HT1080 (cell line): ENCODE measurements at places on chromosomes 12 and 14. TPM values are rescaled to one million over a fixed set of nuclear protein-coding genes. Genes with fewer than 3 reads are reported as not detected.

Gene DPY19L2
- total RNA-seq, result 1.7 and 2.4 TPM in 2 replicates

Gene PCNX1
- total RNA-seq, result 27.7 and 28.4 TPM in 2 replicates

Gene ADCY6
- 14.5 and 15.6 TPM in 2 replicates for total RNA-seq

DNA sequence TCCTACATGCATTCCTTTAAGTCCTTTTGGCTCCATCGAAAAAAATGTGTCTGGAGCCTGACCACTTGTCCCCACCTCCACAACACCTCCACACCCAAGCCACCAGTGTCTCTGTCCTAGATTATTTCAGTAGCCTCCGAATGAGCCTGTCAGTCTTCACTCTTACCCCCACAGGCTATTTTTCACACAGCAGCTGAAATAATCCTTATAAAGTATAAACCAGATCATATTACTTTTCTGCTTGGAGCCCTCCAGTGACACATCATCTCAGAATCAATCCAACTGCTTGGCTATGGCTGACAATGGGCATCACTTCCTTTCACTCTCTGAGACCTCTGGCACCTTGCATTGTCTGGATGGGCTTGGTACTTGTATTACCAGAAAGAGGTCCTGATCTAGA, 44.9 kb downstream of the BBS10 start:
- peak; percentile 66 for DNase-seq

DNA sequence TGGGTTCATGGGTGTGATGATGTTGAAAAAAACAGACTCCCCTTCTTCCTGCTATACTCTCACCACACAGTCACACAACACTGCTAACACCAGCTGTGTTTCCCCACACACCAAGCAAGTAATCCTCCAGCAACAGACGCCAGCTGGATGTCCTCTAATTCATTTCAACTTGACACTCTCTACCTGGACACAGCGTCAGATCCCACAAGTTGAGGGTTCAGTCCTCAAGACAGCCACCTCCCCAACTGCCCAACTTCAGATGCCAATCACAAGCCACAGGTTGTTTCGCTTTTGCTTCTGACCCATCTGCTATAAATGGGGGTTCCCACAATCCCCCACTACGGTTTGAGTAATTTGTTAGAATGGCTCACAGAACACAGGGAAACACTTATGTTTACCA, 49.3 kb downstream of the TMEM30B start:
- DNase-seq, result no peak

GRCh38 chr14:52735921-52736489, 6.0 kb downstream of the STYX start:
- DNase-seq, result no peak

DNA sequence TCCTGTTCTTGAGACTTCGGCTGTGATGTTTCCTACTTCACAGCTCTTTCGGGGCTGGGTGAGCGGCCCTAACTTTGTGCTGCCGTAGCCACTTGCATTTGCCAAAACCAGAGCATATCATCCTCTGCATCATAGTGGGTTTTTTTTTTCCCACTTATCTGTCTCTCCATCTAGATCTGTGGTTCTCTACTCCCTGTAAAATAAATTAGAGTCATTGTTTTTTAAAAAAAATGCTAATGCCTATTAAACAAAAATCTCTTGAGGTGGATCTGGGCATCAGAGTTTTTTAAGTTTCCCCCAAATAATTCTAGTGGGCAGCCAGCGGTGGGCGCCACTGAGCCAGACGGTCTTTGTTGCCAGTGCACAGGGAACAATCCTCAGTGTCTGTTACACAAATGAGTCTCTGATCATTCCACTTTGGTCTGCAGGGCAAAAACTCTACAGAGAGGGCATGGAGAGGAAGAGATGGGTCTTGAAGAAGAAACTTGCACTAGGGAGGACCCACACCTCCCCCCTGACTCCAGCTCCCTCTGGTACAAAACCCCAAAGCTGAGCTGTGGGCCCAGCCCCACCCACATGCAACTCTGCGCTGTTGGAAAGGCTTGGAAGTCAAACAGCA, 62.4 kb upstream of the BCL2L14 start:
- peak; percentile 29 for DNase-seq

- DNase-seq, result no peak
Observed at GRCh38 chr12:114631242-114631641, 52.7 kb downstream of the TBX3 start.

DNA sequence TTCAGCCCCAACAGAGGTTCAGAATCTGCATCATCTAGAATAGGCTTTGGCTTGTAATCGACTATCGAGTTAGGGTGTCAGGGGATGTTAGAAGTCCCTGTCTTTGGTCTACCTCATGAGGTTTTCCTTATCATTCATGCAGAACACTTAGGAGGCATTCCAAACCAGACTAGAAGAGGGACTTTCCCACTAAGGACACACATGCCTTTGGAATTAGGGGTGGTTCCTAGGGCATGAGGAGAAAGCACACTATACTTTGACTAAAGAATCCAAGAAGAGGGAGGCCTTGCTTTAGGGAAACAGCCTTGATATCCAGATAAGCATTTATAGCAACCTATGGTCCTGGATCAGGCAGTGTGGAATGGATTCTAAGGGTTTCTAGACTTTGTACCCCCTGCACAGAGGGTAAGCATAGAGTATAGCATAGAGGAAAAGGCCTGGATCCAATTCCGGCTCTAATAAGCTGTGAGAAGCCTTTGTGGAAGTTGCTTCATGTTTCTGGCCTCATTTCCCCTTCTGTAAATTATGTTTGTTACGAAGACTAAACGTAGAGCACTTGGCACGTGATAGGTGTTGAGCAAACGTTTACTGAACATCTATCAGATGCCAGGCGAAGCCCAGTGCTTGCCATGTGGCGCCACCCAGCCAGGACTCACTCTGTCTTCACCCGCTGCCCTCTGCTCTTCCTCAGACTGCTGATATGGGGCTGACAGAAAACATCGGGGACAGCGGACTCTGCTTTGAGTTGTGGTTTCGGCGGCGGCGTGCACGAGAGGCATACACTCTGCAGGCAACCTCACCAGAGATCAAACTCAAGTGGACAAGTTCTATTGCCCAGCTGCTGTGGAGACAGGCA, 13.2 kb downstream of the ZNF219 start:
- DNase-seq, result no peak

DNA sequence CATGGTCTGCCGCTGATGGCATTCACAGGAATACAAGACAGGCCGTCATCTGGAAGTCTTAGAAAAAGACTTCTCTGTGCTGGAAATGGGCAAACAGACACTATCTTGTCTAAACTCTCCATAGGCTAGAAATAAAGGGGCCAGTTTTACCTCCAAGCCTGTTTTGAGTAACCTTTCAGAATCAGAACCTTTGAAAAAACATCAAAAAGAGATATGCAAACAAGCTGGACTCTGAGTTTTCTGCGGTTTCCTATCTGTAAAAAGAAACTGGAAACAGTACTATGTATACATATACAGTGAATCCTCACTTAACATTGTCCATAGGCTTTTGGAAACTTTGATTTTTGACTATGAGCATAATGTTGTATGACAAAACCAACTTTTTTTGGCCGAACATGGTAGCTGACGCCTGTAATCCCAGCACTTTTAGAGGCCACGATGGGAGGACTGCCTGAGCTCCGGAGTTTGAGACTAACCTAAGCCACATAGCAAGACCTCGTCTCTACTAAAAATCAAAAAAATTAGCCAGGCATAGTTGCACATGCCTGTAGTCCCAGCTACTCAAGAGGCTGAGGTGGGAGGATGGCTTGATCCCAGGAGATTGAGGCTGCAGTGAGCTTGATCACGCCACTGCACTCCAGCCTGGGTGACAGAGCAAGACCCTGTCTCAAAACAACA, 92.9 kb upstream of the MAX start:
- DNase-seq, result no peak

DNA sequence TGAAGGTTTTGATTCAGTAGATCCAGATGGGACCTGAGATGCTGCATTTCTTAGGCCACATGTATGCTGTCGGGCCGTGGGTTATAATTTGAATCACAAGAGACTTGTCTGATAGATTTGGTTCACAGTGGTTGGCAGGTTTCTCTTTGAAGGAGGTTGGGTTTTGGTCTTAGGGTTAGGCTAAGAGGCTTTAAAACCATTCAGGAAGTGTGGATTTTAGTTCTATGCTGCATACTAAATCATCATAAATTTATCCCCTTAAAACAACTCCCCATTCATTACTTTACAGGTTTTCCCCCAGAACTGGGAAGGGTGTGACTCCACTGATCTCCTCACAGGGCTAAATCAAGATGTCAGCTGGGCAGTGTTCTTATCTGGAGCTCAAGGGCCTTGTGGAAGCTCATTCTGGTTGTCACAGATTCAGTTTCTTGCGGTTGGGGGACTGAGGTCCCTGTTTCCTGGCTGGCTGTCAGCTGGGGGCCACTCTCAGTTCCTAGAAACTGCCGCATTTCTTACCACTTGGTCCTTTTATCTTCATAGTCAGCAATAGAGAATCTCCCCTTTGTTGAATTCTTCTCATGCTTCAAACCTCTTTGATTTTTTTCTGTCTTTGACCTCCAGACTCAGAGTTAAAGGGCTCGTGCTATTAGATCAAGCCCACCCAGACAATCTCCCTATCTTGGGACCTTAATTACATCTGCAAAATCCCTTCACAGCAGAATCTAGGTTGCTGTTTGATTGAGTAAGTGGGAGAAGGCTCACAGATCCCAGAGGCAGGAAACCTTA, 20.6 kb upstream of the PCNX1 start:
- DNase-seq, result no peak

GRCh38 chr12:92471551-92471950, 231.2 kb upstream of the PLEKHG7 start:
- DNase-seq, result no peak

GRCh38 chr14:34250959-34251358, 211.1 kb downstream of the SPTSSA start:
- no peak for DNase-seq
